ENCODE measurements at places on chromosomes 1 and 21.

GRCh38 chr1:51709951-51710350 lies 93.1 kb downstream of the OSBPL9 start:
- no peak for DNase-seq

DNA sequence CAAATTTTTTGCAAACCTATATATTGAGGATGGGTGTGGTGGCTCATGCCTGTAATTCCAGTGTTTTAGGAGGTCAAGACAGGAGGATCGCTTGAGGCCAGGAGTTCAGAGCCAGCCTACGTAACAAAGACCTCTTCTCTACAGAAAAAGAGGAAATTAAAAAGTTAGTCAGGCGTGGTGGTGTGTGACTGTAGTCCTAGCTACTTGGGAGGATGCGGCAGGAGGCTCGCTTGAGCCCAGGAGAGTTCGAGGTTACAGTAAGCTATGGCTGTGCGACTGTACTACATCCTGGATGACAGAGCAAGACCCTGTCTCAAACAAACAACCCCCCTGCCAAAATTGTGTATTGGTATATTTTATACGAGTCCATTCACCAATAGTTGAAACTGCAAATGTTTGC lies 589.7 kb downstream of the DPYD start:
- DNase-seq: no peak

DNA sequence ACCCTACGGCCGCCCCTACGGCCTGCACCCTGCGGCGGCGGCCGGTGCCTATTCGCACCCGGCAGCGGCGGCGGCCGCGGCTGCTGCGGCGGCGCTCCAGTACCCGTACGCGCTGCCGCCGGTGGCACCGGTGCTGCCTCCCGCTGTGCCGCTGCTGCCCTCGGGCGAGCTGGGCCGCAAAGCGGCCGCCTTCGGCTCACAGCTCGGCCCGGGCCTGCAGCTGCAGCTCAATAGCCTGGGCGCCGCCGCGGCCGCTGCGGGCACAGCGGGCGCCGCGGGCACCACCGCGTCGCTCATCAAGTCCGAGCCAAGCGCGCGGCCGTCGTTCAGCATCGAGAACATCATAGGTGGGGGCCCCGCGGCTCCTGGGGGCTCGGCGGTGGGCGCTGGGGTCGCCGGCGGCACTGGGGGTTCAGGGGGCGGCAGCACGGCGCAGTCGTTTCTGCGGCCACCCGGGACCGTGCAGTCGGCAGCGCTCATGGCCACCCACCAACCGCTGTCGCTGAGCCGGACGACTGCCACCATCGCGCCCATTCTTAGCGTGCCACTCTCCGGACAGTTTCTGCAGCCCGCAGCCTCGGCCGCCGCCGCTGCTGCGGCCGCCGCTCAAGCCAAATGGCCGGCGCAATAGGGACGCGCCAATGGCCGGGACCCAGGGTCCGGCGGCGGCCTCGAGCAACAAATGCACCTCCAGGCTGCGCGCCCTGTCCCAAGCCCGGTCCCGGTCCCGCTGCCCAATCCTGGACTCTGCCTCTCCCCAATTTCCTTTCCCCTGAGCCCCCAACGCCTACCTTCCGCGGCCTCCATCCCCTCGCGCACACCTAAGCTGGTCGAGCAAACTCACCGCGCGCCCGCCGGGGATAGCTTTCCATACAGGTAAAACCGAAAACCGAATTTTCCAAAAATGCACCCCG lies 1.8 kb downstream of the FOXD3 start:
- no peak for DNase-seq

DNA sequence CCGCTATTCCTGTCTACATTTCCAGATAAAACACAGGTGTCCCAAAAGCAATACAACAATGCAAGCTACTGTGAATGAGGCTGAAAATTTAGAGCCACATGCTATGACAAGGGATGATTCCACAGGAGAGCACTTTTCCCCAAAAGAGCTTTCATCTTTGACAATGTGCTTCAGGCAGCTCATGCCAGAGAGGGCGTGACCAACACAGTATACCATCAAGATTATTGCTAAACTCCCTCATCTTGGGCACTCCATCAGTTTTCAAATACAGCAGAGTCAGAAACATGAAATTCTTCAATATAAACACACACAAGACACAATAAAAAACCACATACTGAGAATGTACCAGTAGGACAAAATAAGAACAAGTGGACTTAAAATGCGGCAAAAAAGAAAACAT lies 6.7 kb downstream of the GON4L start:
- no peak for DNase-seq

DNA sequence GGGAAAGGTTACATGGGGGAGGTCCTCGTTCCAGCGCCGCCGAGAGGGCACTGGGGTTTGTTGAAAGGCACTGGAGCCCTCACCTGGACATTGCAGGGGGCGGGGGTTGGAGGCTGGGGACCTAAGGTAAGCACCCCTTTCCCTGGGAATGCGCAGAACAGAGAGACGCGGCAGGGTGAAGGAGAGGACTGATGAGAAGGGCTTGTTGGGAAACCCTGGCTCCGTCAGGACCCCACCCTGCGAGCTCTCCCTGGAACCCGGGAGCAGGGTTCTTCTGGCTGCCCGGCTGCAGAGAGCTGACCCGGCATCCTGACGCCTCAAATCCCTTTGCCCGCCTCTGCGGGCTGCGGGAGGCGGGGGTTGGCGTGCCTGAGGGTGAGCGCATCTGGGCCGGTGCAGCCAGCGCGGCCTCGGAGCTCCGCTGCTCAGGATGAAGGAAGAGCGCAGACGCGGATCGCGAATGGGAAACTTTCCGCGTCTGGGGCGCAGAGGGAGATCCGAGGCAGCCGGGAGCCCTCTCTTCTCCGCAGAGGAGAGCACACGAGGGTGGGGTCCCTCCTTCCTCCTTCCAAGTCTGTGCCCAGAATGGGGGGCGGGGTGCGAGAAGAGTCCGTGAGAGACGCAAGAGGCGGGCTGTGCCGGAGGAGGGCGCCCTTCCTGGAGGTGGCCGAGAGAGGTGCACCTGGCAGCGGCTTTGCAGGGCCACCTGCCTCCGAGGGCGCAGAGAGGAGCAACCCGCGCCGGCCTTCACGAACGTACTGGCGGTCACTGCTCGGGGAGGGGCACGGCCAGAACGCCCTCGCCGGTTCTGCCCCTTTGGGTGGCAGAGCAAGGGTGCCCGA lies 2.4 kb downstream of the IGSF21 start:
- no peak for DNase-seq

DNA sequence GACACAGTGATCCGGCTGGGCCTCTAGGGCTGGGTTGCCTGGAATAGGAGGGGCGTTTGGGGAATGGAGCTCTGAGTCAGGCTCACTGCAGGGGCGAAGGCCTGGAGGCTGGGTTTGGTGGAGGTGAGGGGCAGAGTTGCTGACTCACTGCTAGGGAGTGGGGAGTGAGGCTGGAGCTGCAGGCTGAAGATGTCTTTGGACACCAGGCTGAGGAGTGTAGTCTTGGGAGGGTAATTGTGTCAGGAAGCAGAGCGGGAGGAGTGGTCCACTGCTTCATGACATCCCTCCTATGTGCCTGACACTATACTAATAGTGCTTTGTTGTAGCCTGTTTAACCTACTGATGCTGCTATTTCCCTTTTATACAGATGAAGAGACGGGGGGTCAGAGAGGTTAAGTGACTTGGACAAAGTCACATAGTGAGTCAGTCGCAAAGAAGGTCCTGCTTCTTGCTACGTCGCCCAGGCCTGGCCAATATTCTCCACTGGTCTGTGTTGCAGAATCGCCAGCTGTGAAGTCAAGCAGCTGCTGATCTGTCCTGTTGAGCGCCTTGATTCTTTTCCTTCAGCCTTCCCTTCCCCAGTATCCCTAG lies 13.6 kb downstream of the ACTL8 start:
- peak; percentile 12 for DNase-seq

DNA sequence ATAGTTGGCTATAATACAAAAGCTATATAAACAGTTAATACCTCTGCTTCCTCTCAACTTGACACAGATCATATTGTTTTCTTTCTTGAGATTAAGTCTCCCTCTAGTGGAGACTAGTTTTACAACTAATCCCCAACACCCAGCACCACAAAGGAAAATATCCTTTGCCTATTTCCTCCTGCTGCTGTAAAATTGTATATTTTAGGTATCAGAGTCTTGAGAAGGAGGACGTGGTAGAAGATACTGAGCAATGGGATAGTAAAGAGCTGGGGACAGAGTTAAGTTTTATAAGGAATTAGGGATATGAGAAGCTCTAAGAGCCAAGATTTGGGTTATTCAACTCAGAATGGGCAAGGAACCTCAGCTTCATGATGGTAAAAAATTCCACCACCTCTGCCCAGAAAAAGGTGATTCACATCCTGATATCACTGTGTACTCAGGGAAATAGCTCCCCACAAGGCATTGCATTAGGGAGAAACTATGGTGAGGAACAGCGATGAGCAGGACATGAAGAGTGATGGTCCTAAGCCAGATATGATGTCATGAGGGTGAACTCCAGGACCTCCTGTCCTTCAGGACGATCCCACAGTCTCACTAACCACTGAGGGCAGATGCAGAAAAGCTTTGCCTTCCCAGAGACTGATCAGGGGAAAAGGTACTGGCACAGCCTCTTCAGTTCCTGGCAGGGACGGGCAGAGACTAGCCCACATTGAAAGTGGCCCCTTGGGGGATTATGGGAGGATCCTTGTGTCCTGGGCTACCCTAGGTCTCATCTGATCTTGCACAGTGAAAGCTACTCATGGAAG lies 14.7 kb upstream of the CFAP126 start:
- DNase-seq: peak; percentile 91

- DNase-seq: peak; percentile 29
Observed at GRCh38 chr1:233988963-233989696, 84.7 kb downstream of the SLC35F3 start.

Measured in bronchial epithelial cell (primary cell).